ENCODE measurements at places on chromosomes 11 and 22.
A peak's percentile ranks its signal among the peaks of the same experiment; 100 is the strongest.

DNA sequence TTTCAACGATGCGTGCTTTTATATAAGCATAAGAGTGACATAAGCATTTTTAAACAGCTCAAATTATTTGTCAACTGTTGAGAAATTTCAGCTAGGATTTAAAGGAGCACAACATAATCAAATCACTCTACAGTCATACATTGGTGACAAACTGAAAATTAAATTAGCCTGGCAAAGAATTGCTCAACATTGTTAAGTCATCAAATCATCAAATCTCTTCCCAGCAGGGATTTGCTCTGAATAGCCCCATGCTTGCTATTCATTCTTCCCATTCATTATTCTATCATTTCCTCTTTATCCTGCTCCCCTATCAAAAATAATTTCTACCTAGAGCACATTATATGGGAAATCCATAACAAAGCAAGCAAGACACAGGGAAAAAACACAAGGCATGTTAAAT, 198.7 kb upstream of the LUZP2 start:
- no peak for DNase-seq

DNA sequence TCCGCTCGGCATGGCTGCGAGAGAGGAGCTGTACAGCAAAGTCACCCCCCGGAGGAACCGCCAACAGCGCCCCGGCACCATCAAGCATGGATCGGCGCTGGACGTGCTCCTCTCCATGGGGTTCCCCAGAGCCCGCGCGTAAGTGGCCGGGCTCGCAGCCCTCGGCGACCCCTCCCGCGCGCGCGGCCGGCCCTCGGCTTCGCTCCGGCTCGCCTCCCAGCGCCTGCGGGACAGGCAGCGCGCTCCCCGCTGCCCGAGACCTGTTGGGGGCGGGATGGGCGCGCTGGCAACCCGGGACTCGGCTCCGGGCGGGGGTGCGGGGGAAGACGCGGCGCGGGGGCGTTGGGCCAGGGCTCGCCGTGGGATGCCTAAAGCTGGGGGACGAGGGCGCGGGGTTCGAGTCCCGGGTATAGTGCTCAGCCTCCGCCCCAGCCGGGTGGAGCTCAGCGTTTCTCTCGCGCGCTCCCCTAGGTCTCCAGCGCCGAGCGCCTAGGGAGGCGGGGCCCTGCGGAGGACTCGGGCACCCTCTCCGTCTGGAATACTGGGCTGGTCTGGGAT, 630 bp downstream of the UBASH3B start:
- peak; percentile 48 for DNase-seq

GRCh38 chr11:119120639-119121007, 757 bp upstream of the HINFP start:
- no peak for DNase-seq

- DNase-seq: no peak
Measured at GRCh38 chr11:132464003-132464342, 1068.3 kb downstream of the OPCML start.

DNA sequence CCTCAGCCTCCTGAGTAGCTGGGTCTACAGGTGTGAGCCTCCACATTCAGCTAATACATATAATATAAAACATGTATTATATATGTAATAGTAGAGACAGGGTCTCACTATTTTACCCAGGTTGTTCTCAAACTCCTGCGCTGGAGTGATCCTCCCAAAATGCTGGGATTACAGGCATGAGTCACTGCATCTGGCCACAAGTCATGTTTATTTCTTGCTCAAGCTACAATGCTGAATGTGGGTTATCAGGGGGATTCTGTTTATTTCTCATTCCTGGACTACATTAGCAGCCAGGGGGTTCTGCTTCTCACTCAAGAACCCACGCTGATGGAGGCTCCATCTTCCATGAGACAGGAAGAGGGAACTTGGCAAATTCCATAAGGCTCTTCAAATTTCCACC, 24.8 kb downstream of the FOLR3 start:
- no peak for DNase-seq

- DNase-seq: no peak
Measured at GRCh38 chr22:27472975-27473374, 328.6 kb downstream of the MN1 start.

DNA sequence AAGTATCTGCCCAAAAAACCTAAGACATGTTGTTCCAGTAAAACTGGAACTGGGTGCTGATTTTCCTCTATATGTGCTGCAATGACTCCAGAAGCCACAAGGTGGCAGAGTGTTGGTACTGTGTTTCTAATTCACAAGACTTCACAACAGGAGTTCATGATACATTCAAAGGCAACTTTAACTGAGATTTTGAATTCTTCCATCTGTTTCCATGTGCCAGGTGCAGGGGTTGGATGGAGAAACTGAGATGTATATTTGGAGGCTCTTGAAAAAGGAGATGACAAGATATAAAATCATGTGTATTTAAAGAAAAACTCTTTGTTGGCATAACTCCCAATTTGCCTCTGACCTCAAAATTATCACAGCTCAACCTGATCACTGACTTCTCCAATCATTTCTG, 1098.6 kb upstream of the CCDC90B start:
- DNase-seq: no peak

GRCh38 chr11:8839957-8840945, 70.7 kb upstream of the AKIP1 start:
- no peak for DNase-seq

DNA sequence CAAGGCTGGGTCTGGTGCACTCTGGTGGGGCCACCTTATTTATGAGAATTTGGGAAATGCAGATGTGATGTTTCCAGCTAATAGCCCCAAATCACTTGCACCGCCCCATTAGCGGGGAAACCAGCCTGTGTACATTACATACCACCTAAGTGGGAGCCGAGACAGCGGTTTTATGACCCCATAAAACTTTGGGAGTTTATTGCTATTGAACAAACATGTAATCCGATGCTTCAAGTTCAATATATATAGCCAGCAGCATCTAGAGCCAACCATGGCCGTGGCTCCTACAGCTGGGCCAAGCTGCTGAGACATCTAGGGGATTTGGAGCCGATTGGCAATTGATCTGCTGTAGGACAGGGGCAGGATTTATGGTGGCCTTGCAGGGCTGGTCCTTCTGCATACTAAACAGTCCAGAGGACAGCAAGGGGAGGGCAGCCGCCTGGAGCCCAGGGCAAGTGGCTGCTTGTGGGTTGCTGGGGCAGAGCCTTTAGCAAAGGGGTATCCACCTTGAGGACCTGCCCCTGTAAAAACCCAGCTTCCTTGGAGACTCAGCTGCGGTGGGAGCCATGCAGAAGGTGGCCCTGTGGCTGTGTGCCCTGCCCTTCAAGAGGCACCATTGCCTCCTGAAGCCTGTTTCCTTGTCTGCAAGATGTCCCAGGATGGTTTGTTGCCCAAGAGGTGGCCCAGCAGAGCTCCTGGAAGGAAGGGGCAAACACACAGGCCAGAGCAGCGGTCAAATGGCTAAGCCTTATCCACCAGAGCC, 47.9 kb upstream of the CCDC188 start:
- DNase-seq: no peak

DNA sequence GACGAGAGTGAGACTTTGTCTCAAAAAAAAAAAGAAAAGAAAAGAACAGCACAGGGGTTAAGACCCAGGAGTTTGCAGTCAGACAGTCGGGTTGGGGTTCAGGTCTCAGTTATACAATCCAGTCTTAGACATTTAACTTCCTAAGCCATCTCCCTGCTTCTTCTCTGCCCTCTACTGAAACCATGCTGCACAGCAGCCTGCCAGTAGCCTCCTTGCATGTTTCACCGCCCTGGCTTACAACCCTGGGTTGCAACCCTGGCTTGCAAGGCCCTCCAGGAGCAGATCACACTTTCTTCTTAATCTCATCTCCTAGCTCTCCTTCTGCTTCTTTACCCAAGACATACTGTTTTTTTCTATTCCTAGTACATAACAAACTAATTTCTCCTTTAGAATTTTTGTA, 5.9 kb upstream of the B3GAT3 start:
- no peak for DNase-seq

DNA sequence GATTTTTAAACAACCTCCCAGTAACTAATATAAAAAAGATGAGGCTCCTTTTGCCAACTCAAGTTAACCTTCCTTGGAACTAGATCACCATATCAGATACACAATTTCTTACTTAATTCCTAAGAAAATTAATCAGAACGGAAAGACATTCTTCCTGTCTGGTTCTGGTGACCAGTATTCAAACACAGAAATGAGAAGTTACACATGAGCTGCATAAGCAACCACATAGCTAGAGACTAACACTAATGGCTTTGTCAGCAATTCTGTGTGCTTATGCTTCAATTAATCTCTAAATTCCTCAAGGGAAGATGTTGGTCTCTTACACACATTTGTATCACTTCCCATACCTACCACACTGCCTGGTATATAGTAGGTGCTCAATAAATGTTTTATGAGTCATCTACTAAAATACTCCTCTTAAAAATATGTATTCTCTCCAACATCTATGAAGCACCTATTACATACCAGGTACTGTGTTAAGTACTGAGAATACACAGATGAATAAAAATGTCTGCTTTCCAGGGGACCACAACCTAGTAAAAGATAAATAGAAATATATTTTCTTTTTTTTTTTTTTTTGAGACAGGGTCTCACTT, 54.5 kb downstream of the GAB2 start:
- DNase-seq: no peak

DNA sequence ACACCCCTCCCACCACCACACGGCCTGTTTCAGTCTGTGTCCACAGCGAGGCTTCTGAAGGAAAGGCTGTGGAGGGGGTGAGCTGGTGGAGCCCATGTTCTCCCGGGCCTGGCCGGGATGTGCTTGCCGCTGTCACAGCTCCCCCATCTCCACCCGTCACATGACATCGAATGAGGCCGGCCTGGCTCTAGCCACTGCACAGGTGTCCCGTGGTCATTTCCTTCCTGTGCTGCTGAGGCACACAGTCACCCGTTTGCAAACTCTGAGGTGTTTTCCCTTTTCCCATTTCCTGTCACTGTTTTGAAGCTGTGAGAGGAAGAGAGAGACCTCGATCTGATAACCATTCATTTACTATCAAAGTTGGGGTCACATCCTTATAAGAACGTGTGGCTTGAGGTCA, 55.7 kb upstream of the CLDN5 start:
- no peak for DNase-seq

GRCh38 chr11:46382646-46383403, 1.4 kb downstream of the MDK start:
- no peak for DNase-seq

DNA sequence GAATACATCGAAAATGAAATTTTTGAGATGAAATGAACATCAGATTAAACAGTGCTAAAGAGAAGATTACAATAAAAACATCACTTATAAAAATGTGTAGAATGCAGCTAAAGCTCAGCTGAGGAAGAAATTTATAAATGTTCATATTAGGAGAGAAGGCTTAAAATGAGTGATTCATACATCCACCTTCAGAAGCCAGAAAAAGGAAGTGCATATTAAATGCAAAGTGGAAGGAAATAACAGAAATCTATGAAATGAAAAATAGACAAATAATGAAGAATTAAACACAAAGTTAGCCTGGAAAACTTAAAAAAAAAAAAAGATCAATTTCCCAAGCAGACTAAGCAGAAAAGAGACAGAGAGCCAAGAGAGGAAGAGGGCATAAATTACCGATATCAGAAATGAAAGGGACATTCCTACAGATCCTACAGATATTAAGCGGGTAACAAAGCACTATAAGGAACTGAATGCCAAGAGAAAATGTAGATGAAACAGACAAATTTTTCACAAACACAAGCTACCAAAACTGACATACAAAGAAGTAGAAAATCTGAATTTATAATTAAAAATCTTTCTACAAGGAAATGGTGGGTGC, 7.2 kb upstream of the MOB2 start:
- no peak for DNase-seq

DNA sequence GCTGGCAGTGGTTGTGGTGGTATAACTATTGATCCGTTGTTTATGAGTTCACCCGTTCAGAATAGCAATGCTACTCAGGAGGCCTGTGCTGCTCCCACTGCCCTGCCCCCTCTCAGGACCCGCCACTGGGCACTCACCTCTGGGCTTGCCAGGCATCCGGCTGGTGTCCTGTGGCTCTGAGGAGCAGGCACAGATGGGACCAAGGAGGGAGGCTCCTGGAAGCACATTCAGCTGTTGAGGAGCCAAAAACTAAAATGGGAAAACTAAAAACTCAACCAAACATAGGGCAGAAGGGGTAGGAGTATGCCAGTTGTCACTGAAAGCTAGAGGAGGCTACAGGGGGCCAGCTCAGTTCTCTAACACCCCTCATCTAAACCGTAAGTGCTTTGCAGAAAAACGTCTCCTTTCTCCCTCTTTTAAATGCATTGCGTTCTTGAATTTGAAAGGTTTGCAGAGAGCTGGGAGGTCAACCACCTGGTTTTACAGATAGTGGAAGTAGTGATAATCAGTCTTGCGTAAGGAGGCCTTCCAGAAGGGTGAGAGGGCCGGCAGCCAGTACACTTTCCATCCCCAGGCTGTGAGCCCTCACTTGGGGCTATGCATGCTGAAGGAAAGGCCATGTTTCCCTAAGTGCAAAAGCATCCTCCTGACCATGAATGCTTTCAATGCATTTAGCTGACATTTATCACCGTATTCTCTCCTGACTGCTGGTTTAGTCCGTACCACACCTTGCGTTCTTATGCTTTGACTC, 547.4 kb downstream of the NTM start:
- no peak for DNase-seq

DNA sequence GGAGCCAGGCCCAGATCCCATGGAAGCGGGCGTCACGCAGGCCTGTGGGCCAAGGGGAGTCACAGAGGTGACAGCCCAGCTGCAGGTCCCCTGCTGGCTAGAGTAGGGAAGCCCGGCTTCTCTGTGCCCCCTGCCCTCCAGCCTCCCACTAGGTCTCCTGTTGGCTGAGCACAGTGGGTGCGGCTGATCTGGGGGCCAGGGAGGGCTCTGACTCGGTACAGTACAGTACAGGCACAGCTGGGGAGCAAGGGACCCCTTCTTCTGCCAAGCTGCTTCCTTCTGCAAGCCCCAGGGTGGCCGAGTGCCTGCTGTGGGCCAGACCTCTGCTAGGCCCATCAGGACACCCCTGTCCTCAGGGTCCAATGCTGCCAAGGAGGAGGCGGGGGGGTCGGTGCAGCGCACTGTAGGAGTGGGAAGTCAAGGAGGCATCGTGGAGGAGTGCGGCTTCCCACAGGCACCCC, 10.1 kb downstream of the SUSD2 start:
- no peak for DNase-seq

- no peak for DNase-seq
Measured at GRCh38 chr11:114130629-114131277, 71.2 kb downstream of the ZBTB16 start.

- DNase-seq: no peak
Measured at GRCh38 chr11:11622340-11622706, 518 bp upstream of the GALNT18 start.

- DNase-seq: no peak
Measured at GRCh38 chr11:120324932-120325810, at the start of gene TLCD5. TLCD5 (plus strand) TSS chr11:120325299; CDS start chr11:120327442, 2,143 bp downstream.
